ENCODE measurements at places on chromosomes 1 and 21. TPM values are rescaled to one million over a fixed set of nuclear protein-coding genes. Genes with fewer than 3 reads are reported as not detected.
A peak's percentile ranks its signal among the peaks of the same experiment; 100 is the strongest.

- no peak for DNase-seq
Observed at GRCh38 chr1:31666263-31666963, 21.7 kb upstream of the PEF1 start.

The PTPN7 gene
- total RNA-seq: 2.5 TPM

The DVL1 gene
- 68.7 TPM for total RNA-seq

DNA sequence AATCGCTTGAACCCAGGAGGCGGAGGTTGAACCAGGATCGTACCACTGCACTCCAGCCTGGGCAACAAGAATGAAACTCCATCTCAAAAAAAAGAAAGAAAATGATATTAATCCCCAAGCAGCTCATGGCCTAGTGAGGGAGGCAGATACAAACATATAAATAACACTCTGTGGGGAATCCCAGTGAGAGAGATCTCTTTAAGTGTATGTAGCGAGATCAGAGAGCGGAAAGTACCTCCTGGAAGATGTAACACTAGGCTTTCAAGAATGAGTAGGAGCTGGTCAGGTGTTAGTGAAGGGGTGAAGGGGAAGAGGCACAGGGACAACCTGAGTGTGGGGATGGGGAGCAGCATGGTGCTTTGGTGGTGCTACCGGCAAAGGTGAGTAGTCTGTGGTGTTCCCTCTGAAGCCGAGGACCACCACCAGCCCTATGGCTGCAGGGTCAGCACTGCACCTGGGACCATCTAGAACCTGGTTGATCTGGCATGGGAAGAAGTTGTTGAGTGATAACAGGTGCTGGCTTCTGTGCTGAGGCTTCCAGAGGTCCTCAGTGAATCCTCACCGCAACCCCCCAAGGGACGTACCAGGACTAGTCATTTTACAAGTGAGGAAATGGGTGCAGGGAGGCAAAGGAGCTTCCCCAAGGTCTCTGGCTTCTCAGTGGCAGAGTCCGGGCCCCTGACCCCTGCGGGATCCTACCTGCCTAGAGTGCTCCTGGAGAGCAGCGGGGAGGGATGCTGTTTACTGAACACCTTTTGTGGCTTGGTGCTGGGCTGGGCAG is 367.6 kb upstream of the VAMP3 start:
- no peak for DNase-seq

GRCh38 chr1:167328816-167329483 is 108.3 kb downstream of the POU2F1 start:
- peak; percentile 62 for DNase-seq

DNA sequence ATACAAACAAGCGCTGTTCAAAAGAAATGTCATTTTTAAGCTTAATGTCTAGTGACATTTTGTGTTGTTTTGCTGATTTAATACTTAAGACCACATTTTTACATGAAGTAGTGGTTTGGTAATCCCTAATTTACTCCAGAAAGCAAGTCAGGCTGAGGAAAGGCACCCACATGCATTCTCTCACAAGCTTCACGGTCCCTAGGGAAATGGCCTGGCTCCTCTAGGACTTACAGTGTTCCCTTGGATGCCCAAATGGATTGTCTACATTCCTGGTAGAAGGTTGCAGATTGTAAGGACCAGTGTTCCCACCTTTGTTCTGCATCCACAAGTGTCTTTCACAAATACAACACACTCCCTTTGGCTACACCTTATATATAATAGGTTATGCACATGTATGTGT is 9.5 kb downstream of the GPSM2 start:
- DNase-seq: no peak

DNA sequence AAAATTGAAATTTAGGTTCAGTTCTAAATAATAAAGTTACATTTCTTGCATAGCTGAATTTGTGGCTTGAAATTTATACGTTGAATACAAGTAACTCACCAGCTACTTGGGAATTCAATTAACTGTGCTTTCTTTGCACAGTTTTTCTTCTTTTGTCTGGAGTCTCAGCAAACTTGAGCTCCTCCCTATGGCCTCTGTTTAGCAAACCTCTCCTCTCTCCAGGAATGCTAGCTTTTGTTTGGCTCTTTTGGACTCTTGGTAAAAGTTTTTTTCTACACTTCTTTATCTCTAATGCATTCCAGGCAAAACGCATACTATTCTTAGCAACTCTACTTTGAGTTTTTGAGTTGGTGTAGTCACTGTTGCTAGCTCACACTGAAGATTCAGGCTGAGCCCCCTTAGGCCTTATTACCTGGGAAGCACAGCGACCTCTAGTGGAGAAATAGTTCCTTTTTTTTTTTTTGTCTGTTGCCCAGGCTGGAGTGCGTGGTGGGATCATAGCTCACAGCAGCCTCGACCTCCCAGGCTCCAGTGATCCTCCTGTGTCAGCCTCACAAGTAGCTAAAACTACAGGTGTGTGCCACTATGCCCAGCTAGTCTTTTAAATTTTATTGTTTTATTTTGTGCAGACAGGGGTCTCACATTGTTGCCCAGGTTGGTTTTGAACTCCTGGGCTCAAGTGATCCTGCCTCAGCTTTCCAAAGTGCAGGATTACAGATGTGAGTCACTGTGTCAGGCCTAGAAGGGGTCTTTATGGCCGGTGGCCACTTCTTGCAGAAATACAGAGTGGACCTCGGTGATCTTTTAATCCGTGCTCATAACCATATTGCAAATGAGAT is 61.7 kb downstream of the CASQ2 start:
- peak; percentile 48 for DNase-seq

The FBXO44 gene
- 43.4 TPM for total RNA-seq

GRCh38 chr1:207670192-207670591 is 25.3 kb downstream of the CR1L start:
- DNase-seq: no peak

DNA sequence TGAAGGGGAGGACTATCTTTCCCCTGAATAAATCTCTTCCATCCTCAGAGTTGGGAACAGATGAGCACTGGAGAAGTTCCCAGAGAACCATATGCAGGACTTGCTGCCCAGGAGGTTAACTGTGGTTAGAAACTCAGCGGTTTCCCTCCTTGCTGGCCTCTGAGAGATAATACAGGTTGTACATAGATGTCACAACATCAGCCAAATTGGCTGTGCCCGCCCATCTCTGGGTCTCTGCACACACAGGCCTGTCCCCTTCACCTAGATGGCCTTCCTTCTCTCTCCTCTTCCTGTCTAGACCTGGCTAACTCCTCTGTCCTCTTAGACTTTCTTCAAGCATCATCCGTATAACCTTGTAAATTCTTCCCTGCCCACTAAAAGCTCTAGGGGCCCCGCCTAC is 5.7 kb downstream of the RGS5 start:
- no peak for DNase-seq

The SGIP1 gene
- total RNA-seq: 66.7 TPM

GRCh38 chr1:2130156-2130555 is 64.4 kb downstream of the FAAP20 start:
- DNase-seq: no peak

GRCh38 chr21:45004059-45004422 is 64.2 kb downstream of the SLX9 start:
- no peak for DNase-seq

The KRTAP19-1 gene
- total RNA-seq: not detected

- DNase-seq: peak; percentile 93
Observed at GRCh38 chr1:108691942-108692723, at the start of gene PRPF38B. TSS of gene PRPF38B (plus strand) at chr1:108692310. CDS start at chr1:108692592, 282 bp downstream.

All from spinal cord (tissue), 10 donors.